ENCODE measurements at places on chromosomes 6 and 20. TPM values are rescaled to one million over a fixed set of nuclear protein-coding genes. Genes with fewer than 3 reads are reported as not detected.

Gene GTF2H4
- total RNA-seq = 10.0 TPM

DNA sequence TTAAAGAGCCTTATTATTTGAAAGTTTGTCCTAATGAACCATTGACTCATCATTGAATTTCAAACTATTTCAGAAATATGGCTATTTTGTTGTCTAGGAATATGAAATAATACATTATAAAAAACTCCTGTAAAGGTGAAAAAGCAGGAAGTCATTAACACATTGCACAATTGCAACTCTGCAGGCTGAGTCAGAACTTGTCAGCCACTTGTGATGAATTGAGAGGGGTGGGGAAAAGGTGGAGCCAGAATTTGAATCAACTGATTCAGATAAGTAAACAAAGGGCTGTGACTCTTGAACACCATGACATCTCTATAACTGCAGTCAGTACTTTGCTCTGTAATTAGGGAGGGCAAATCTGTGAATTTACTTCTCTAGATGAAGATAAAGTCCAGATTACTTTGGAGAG is 6.0 kb downstream of the C6orf141 start:
- peak; percentile 99 for DNase-seq

DNA sequence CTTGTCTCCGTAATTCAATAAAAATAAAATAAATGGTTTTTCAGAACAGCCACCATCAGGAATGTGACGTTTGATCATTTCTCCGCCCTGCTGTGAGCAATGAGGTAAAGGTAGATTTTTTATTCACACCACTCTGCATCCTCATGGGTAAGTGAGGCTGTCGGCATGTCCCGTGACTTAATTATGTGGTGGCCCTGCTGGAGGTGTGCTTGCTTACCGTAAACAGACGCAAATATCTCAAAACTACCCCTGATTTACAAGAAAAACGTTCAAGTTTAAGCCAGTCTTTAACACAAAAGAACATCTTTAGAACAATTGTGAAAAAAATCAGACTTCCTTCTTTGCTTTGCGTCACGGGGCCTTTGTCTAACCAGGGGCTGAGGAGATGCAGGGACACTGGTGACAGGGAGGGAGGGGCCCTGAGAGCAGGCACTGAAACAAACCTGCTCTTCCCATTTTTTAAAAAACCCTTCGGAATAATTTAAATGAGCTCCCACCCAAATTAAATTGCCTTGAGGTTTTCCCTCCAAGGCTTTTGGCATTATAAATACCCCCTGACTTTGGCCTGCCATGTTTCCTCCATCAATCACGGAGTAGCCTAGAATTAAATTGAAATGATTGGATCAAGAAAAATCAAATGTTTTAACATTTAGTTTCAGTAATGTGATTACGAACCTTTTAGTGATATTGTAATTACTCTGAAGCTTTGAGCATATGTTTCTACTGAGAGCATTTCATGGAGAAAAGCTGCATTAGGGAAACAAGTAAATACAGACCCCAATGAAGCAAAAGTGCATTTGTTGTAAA is 13.4 kb downstream of the PRKN start:
- DNase-seq = no peak

DNA sequence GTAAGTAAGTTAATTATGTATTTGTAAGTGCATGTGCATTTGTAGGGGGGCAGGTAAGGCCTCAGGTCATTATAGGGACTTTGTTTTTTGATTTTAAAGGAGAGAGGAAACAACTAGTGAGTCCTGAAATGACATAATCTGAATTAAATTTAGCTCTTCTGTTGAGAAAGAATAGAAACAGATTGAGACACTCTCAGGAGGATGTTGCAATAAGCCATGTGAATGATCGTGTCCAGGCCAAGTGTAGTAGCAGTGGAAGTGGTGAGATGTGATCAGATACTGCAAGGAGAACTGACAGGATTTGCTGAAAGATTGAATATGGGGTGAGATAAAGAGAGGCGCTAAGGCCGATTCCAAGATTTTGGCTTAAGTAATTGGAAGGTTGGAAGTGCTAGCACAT is 2.6 kb upstream of the CENPW start:
- DNase-seq = peak; percentile 82

DNA sequence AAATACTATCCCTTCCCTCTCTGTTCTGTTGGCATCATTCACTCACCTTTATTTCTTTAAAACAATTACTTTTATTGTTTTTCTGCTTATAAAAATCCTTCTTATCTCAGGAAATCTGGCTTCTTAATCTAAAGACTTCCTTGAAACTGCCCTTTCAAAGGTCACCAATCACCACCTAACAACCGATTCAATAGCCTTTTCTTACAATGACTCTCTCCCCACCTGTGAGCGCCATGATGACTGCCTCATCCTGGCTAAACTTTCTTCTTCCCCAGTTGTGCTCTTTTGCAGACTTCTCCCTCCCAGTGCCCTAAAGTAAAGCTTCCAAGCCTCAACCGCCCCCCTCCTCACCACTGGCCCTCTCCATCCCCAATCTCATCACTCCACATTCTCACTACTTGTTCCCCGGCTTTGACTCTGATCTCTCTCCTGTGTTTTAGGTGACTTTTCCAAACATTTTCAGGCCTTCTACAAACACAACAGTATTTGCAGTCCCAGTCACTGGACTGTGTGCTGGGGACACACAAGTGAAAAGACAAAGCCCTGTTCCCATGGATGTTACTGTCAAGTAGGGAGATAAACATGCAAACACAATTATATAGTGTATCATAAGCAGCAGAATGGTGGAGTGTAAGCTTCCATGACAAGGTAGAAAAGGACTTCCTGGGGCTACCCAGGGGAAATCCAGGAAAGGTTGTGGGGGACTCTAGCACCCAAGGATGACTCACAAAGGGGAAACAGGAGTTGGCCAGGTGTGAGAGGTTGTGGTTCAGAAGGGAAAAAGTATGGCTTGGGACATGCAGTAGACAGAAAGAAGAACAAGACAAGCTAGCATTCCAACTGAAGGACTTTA is 12.8 kb downstream of the NHSL1 start:
- DNase-seq = peak; percentile 53

- DNase-seq = peak; percentile 65
Measured at GRCh38 chr6:169905041-169905807, 153.8 kb downstream of the ERMARD start.

DNA sequence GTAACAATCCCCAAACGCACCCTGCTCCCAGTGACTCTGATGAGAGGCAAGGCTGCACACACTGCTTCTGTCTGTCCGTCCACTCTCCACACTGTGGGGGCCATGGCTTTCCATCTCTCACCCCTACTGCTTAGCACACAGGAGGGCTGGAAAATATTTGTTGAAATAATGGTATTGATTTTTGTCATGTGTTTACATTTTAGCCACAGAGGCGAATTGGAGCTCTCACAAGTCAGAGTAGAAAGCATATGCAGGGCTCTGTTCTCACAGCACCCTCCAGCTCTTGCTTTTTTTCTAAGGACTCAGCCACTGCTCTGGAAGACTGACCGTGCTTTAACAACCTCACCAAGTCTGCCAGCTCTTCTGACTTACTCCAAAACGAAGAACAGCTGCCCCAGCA is 273.8 kb downstream of the GMDS start:
- DNase-seq = no peak

- DNase-seq = no peak
Measured at GRCh38 chr6:53528107-53528506, 16.8 kb downstream of the GCLC start.

DNA sequence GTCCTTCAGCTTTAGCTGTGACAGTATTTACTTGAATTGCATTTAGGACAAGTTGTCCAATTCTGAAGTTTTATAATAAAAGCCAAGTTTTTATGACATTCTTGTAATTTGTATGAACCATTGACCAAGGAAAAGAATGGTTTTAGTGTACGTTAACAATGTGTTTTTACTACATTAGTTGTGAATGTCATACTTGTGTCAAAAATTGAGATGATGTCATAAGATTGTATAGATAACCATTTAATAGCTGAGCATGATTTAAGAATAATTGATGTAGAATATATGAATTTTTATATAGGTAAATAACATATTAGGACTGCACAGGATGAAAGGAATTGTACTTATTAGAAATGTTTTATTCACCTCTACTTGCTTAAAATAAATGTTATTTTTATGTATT is 102.9 kb downstream of the MACROD2 start:
- DNase-seq = no peak

- DNase-seq = peak; percentile 62
Measured at GRCh38 chr6:29447670-29448069, 8.6 kb downstream of the OR10C1 start.

GRCh38 chr6:130885392-130886192 is 58.4 kb downstream of the SMLR1 start:
- DNase-seq = peak; percentile 74

DNA sequence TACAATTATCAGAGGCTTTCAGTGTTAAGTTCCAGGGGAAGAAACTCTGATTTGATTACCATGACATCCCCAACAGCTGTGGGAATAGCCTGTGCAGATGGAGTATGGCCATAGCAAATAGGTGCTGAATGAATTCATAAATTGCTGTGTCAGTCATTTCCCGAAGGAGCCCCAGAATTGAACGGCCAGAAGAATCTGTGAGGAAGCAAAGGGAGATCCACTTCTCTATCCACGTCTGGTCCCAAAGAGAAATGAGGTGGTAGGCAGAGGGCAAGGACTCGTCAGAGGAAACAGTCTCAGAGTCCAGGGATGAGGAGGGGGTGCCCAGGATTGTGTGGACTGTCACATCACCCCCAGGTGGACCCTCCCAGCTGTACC is 3.1 kb upstream of the TAF8 start:
- no peak for DNase-seq

Gene SLC32A1
- total RNA-seq = not detected

Gene PRKN
- 0.79 TPM for total RNA-seq

All from bronchial epithelial cell (primary cell).